ENCODE measurements at places on chromosomes 5 and 9.

DNA sequence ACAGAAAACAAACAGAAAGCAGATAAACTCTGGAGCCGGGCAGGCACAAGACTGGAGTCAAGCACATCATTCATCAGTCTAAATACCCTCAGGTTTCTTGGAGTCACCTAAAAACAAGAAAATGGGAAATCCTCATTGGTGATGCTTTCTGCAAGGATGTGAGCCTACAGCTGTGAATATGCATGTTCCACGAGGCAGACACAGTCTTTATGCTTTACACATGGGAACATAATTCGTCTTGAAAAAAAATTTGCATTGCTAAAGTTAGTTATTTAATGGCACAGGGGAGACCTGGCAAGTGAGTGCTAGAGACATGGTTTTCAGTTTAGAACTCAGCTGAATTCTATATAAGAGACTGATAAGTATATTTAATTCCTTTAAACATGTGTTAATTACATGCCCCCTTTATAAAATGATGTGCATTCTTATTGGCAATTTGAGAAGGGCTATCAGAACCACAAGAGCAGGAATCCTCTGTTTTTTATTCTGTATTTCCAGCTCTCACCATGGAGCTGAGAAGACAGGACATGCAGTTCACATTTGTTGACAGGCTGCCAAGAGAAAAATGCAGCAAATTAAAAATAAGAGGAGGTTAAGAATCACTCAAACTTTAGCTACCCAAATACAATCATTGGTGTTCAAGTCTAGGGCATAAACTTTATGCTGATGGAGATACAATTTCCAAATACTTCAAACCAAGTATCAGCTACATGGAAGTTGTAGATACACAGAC is 438.0 kb upstream of the MPDZ start:
- DNase-seq = no peak

- DNase-seq = no peak
Observed at GRCh38 chr5:109671136-109671535, 18.6 kb upstream of the MAN2A1 start.

GRCh38 chr5:79229357-79230174 is 6.4 kb upstream of the JMY start:
- DNase-seq = no peak

- DNase-seq = no peak
Observed at GRCh38 chr9:133560311-133560710, 25.8 kb downstream of the ADAMTSL2 start.

DNA sequence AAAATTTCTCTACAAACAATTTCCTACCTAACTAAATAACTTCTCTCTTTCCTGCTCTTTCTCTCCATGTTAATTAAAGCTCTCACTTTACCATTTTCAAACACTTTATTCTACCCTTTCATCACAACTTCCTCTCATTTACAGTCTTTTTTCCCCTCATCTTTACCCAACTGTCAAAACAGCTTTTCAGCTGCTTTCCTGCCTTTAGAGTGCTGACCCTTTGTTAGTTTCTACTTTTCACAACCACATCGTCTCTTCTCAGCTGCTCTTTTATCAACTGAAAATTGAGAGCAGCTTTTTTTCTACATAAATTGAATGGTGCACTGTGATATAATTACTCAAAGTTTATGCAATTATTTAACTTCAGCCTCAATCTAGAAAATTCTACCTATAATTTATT is 3.1 kb upstream of the HOMER1 start:
- DNase-seq = no peak

DNA sequence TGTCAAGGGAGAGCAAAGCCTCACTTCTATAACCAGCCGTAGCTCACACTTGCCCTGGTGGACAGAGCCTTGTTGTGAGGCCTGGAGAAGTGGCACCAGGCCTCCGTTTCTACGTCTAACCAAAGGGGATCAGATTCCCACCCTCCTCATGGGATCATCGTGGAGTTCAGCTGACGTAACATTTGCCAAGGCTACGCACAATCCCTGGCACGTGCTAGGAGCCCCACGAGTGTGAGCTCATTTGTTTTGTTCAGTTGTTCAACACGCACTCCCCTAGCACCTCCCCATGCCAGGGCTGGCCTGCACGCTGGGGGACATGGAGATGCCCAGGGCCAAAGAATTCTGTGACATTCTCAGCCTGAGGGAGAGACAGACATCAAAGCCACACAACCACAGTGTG is 23.1 kb downstream of the ADGRD2 start:
- no peak for DNase-seq

DNA sequence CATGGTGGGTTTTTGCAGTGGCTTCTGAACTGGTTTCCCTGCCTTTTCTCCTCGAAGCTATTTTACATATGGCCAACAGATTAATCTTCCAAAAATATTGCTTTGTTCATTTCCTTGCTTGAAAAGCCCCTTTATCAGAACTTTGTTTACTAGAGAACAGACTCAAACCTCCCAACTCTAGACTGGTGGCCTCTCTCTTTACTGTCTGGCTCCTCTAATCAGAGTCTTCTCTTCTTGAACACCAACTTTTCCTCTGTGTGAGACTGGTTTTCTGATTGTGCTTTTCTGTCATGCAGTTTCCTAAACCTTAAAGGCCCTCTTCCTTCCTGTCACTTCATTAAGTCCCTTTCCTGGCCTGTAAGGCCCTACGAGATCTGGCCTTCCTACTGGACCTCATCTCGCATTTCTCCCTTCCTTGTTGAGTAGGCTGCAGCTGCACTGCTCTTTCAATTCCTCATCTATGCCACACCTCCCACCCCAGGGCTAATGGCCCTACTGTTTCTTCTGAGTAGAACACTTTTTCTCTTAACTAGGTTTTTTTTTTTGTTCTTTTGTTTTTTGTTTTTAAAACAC is 5.7 kb downstream of the C9orf43 start:
- no peak for DNase-seq

GRCh38 chr9:19151425-19152159 is 24.3 kb upstream of the PLIN2 start:
- no peak for DNase-seq

GRCh38 chr5:31972558-31972957 is 201.6 kb downstream of the GOLPH3 start:
- DNase-seq = no peak

All from activated naive CD4-positive, alpha-beta T cell (primary cell).